ENCODE measurements at places on chromosomes 2 and 18. TPM values are rescaled to one million over a fixed set of nuclear protein-coding genes. Genes with fewer than 3 reads are reported as not detected.

Gene IL36G
- total RNA-seq: not detected

Gene CD302
- total RNA-seq: 0.54 TPM

Gene TTN
- 23.3 TPM for total RNA-seq

Gene GALNT14
- total RNA-seq: not detected
